Small intestine (tissue), 16 donors: ENCODE measurements at places on chromosomes 11 and 22. TPM values are rescaled to one million over a fixed set of nuclear protein-coding genes. Genes with fewer than 3 reads are reported as not detected.

RAPSN gene
- polyA plus RNA-seq, result 0.81 TPM

- H3K27ac ChIP-seq, result peak overlapping the region; percentile 68
- H3K4me1 ChIP-seq, result peaks cover 8% of the 10 kb centered on the region
- no peaks in the 10 kb centered on the region for H3K36me3 ChIP-seq
- DNase-seq, result no peak
These were observed 18.4 kb downstream of the MYO7A start for GRCh38 chr11:77146261-77147035.

- no peak overlapping the region for H3K27ac ChIP-seq
- H3K36me3 ChIP-seq, result peaks cover 3% of the 10 kb centered on the region
- H3K27me3 ChIP-seq, result no peaks in the 10 kb centered on the region
- no peak overlapping the region for H3K4me3 ChIP-seq
- no peak for DNase-seq
- H3K4me1 ChIP-seq, result no peaks in the 10 kb centered on the region
These were observed 62.9 kb downstream of the CYB5R2 start for GRCh38 chr11:7610393-7610792.

- H3K27ac ChIP-seq, result no peak overlapping the region
- no peaks in the 10 kb centered on the region for H3K27me3 ChIP-seq
- no peak overlapping the region for H3K4me3 ChIP-seq
- H3K4me1 ChIP-seq, result no peaks in the 10 kb centered on the region
- H3K36me3 ChIP-seq, result peaks cover 4% of the 10 kb centered on the region
These were observed 4.7 kb downstream of the CLPB start for GRCh38 chr11:72429626-72430025.

C11orf97 gene
- polyA plus RNA-seq, result not detected
